SHP77 (cell line): ENCODE measurements at places on chromosomes 12 and 14.

DNA sequence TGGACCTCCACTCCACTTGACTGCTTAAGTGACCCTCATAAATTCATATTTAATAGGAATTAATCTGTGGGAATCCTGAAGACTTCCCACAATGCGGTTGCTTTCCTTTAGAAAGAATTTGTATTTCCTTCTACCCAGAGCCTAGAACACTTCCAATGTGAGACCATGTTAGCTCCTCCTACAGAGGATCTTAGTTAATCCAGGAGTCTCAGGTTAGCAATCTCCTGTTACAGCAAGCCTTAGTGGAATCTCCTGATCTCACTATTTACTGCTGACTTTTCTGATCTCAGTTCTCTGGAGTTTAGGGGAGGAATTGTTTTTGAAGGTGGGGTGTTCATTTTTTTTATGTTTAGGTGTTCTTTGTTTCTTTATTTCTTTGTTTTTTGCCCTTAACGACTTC is 186.0 kb downstream of the SLC25A21 start:
- no peak for DNase-seq

DNA sequence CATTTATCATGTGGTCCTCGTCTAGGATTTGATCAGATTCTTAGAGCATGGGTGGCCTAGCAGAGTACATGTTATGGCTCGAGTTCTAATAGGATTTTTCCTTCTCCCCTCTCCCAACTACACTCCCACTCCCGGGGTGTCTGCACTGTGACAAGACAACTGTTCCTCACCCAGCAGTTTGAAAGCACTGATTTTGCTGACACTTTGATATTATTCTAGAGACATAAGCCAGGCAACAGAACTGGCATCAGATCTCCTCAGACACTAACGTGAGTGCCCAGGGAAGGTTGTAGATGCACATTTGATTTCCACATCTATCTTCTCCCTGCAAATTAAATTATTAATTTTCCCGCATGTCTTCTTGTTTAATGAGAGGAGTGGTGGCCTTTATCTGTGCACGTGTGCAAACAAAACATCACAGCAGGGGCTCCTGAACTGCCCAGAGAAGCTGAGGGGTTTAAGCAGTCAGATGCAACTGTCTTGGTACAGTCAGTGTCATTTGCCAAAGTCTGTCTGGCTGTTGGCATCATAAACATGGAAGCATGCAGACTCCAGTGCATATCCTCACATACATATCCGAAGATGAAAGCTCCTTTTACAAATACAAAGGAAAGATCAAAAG is 491.8 kb downstream of the NPAS3 start:
- no peak for DNase-seq

DNA sequence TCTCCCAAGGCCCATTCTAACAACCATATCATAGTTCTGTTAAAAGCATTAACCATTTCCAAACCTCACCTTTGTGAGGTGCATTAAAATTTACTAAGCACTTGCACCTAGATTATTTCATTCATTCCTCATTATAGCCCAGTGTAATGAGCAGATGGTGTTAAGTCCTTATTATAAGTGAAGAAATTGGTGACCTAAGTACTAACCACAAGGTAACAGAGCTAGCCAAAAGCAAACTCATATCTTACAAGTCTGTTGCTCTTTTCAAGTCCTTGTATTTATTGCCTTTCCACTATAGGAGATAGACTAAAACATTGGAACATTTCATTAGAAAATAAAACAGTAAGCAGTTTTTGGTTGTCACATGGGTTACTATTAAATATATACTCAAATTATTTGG is 49.7 kb downstream of the TDP1 start:
- no peak for DNase-seq

DNA sequence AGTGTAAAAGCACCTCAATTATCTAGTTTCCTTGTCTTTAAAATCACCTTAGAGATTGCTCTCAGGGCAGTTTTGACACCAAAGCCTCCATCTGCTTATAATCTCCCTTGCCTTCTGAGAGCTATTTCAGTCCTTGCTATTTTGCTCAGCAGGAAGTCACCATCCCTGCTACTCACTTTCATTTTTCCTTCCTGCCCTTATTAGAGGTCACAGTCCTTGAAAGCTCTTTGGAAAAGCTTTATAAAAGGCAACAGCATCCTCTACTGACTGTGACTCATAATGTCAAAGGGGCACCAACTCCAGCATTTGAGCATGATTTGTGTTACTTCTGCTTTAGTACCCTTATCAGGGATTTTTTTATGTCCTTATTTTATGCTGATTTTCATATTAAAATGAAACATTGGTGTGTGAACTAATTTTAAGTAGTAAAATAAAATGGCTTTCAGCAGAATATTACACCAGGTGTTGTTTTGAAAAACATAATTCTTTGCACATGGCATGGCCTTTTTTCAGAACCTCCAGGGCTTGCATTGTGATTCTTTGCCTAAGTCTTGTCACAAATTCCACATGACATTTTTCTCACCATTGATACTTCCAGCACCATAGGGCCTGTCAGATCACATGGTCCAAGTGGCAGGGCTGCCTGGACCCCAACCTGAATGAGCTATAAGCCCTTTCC is 213.0 kb downstream of the ADAMTS20 start:
- peak; percentile 18 for DNase-seq

- no peak for DNase-seq
These were observed 358.0 kb upstream of the RPL10L start for GRCh38 chr14:47009615-47010014.

DNA sequence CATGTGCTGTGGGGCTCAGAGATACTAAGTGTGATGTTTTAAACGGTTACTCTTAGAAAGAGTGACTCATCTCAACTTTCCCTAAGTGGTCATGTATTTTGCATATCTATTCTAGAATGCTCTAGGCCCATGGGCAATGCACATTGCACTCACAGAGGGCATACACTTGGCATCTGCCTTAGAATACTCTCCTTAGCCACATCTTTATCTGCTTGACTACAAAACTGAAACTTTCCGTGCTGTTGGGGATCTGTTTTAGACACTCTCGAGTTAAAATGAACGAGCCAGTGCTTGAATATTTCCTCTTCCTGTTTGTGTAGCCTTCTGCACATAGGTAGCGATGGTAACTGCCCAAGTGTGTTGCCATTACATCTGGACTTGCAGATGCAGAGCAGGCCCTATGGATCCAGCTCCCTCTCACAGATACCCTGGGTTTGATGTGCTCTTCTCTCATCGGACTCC is 180.5 kb downstream of the CAND1 start:
- DNase-seq: no peak

- DNase-seq: no peak
These were observed 18.7 kb upstream of the KICS2 start for GRCh38 chr12:64240781-64241180.

DNA sequence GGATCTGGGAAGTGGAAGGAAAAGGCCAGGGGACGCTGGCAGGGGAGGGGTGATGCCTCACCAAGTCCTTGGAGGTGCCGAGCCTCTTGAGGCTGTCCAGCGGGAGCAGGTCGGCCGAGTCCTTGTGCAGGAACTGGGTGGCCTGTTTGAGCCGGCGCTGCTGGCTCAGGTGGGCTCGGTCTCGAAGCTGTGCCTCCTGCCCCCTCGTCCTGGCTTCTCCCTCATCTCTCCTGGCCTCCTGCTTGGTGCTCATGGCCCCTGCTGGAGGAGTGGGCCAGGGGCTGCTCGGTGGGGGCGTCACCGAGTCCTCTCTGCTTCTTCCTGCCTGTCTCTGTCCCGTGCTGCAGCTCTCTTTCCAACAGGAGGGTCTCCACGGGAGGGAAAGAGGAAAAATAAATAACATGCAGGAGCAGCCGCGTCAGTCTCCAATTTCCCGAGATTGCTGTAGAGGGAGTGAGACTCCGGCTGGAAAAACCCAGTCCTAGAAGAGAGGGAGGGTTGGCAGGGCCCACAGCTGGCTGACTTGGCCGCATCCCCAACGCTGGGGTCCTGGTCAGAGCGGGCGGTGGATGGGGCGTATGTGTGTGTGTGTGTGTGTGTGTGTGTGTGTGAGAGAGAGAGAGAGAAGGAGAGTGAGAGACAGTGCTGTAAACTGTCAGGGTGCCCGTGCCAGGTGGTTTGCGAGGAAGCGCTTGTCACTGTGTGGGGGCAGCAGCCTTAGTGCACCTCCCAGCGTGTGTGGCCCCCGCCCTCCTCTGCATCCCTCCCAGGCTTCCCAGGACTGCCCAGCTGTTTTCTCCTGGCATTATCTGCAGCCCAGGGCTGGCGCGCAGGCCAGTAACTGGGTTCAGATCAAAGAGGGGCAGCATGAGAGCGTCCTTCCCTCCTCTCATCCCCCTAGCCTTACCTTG is at the start of gene NRIP2:
Gene NRIP2 (minus strand): TSS at position 455 of the 911 bp plus-strand sequence. CDS start 52 bp downstream, at position 403.
- no peak for DNase-seq

DNA sequence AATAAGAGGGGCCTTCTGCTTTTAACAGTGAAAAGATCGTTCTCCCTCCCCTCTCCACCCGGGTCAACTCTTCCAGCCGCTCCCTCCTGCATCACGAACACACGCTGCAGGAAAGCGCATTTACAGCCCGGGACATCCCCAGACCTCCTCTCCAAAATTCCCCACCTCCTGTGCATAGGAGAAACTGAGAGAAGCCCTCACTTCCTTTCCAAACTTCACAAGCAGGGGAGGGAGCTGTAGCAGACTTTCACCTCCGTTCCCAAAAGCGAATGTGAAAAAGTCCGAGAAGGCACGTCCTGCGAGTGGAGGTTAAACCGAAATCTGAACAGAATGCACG is 513 bp downstream of the BCAT1 start:
- no peak for DNase-seq

GRCh38 chr12:143964-144649 is 69.8 kb downstream of the SLC6A12 start:
- no peak for DNase-seq

GRCh38 chr12:57157588-57158173 is 10.3 kb upstream of the LRP1-AS start:
- no peak for DNase-seq

DNA sequence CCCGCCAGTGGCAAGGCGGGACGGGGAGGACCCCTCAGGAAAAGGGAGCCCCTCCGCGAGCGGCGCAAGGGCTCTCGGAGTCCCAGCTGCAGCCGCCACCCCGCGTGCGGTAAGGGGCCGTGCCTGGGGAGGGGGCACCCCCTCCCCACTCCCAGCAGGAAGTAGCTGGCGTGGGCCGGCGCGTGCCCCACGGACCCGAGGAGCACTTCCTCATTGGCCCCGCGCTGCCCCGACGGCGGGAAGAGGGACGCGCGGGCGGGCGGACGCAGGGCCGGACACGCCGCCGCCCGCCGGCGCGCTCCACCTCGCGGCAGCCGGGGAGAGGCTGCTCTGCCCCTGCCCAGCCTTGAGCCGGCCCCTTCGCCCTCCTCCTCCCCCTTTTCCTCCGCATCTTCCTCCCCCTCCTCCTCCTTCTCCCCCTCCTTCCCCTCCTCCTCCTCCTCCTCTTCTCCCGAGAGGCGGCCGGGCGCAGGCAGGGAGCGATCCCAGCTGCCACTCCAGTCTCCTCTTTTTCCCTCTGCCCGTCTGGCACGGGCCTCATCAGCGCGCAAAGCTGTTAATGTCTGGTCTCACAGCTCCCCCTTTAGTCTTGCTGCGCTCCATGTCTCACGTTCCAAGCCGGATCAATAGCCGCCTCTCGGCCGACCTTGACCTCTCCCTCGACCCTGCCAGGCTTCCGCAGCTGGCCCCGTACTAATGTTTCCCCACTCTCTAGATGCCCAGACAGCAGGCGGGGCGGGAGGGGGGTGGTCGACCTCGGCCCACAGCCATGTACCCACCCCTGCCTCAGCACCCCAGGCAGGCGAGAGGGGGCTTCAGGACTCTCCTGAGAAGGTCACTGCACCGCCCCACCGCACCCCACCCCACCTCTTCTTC is 2.6 kb upstream of the BCL11B start:
- DNase-seq: peak; percentile 61

- DNase-seq: no peak
These were observed 112.1 kb upstream of the FRMD6 start for GRCh38 chr14:51539571-51540037.
